ENCODE measurements at places on chromosomes 6 and 20. TPM values are rescaled to one million over a fixed set of nuclear protein-coding genes. Genes with fewer than 3 reads are reported as not detected.

Gene NR2E1
- 0.04 TPM for polyA plus RNA-seq

Gene GRM1
- polyA plus RNA-seq, result 0.01 TPM

Gene MUCL3
- polyA plus RNA-seq, result not detected

Gene PHF1
- 15.8 TPM for polyA plus RNA-seq

Gene SLPI
- polyA plus RNA-seq, result 262 TPM

Gene ARMH2
- not detected for polyA plus RNA-seq

Gene TFAP2D
- polyA plus RNA-seq, result not detected

Gene KIFC1
- polyA plus RNA-seq, result 5.7 TPM

Gene PEX6
- polyA plus RNA-seq, result 5.6 TPM

Gene ABHD16A
- 20.9 TPM for polyA plus RNA-seq

Gene TAF8
- 15.9 TPM for polyA plus RNA-seq

Gene FAM217A
- polyA plus RNA-seq, result not detected

Gene SULF2
- polyA plus RNA-seq, result 52.2 TPM

Gene CDH4
- 1.1 TPM for polyA plus RNA-seq

Gene VSTM2L
- 0.75 TPM for polyA plus RNA-seq

Gene UBE2C
- polyA plus RNA-seq, result 9.1 TPM
